ENCODE measurements at places on chromosomes 1 and 21.
A peak's percentile ranks its signal among the peaks of the same experiment; 100 is the strongest.

GRCh38 chr1:1068517-1069055 lies 5.5 kb downstream of the RNF223 start:
- no peak for DNase-seq

DNA sequence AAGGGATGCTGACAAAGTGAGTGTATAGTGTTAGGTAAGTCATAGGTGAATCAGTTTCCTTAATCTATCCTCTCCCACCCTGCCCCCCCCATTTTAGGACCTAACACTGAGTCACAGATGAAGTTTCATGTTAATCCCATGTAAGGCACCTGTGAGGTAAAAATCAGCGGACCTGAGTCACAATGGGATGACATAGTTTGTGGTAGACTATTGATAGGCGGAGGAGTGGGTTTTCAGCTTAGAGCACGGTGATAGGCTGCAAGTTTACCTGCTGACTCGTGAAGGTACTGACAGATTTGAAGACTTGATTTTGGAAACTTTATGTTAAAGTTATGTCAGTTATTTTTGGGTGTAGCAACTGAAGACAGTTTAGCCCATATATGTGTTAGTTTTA lies 1.7 kb downstream of the TOR1AIP1 start:
- peak; percentile 63 for DNase-seq

GRCh38 chr1:212490276-212490675 lies 57.6 kb downstream of the NENF start:
- DNase-seq: no peak

- DNase-seq: no peak
These were observed 7.9 kb downstream of the C8B start for GRCh38 chr1:56957931-56958330.

DNA sequence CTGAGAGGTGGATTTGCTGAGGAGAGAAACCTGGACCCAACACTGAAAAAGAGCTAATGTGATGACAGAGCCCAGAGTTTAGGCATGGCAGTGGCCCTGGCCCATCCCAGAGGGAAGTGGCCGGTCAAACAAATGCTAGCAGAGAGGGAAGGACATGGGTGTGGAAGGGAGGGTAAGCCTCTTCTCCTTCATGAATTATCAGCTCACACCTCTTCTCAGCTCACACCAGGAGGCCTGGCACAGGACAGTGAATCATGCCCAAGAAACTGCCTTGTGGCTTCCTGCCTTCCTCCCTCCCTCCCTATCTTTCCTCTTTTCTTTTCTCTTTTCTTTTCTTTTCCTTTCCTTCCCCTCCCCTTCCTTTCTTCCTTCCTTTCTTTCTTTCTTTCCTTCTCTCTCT lies 1.3 kb upstream of the SPRR3 start:
- no peak for DNase-seq

DNA sequence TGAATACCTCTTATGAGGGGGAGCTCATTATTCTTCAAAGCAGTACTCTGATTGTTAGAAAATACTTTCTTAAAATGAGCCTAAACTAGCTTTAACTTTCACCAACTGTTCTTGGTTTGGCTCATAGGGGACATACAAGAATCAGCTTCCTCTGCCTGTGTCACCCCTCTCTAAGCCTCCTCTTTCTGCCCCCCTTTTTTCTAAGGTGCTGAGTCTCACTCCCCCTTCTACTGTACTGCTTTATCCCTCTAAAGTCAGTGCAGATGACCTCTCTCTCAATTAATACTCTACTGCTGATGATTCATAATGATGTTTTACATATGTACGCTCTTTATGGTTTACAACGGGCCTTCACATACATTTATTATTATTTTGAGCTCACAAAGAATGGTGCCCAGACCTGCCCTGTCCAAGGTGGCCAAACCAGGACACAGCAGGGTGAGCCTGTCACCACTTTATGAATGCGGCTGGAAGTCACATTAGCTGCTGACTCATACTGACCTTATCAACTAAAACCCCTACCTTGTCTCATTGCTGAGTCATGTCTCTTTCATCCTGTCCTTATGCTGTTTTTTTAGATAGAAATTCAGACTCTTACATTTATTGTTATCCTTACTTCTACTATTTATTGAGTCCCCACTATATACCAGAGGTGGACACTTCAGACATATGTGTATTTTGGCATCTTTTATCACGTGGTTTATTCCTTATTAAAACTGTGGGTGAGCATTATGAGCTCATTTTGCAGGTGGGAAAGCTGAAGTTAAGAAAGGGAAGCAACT lies 126.9 kb downstream of the RNF220 start:
- peak; percentile 73 for DNase-seq

DNA sequence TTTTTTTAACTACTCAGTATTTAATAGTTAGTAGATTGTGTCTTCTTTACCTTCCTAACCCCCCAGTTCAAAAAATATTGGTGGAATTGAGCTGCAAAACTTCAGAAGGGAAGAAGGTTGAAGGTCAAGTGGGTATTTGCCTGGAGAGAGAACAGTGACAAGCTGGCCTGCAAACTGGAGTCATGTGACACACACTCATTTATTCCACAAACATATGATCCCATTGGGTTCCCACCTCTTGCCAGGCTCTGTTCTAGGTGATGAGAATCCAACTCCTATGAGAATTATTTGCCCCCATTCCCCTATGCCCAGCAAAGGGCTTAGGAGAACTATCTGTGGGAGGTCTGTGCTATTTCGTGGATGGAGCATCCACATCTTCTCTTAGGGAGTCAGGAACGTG lies 3.5 kb upstream of the PEF1 start:
- no peak for DNase-seq

- no peak for DNase-seq
These were observed 8.5 kb upstream of the MYBPHL start for GRCh38 chr1:109315288-109315687.

GRCh38 chr1:89719502-89720306 lies 86.8 kb downstream of the LRRC8C start:
- peak; percentile 40 for DNase-seq
